Stimulated activated CD4-positive, alpha-beta T cell treated with anti-CD3 and anti-CD28 coated beads, Interleukin-15, amount 100 ng/mL, for 1 hour (primary cell): ENCODE measurements at places on chromosomes 5 and 9.
A peak's percentile ranks its signal among the peaks of the same experiment; 100 is the strongest.

GRCh38 chr5:45578270-45578669, 117.9 kb downstream of the HCN1 start:
- DNase-seq = no peak

GRCh38 chr9:123053046-123053445, 19.6 kb downstream of the GPR21 start:
- no peak for DNase-seq

DNA sequence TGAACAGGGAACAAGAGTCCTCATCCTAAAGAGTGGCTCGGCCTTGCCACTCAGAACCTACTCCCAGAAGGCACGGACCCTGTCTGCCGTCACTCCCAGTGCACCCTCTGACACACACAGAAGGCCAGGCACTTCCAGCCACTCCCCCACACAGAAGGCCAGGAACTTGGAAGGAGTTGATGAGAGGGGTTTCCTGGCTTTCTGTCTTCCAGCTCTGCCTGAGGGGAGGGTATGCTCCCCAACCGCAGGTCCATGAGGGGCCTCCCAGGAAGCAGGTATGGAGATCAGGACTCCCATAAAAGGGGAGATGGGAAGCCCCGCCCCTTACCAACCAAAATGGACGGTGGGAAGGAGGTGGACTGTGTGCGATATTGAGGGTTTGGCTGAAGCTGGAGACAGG, 247.6 kb upstream of the IRX4 start:
- DNase-seq = no peak

GRCh38 chr9:109117856-109118807, 1.6 kb downstream of the TMEM245 start:
- DNase-seq = no peak

DNA sequence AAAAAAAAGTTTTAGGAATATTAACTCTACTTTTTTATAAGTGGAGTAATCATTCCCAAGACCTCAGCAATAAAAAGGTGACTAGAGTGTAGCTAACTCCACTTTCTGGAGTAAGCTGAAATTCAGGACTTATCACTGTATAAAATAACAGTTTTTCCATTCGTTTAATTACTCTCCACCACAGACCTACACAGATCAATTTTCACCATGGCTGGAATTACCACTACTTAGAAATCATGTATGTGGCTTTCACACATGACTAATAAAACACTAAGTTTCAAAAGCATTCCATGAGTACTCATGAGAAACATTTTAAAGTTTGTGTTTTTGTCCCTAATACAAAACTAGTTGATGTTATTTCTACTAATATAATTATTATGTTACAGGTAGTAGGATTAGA, 9.9 kb downstream of the PLPP1 start:
- no peak for DNase-seq

DNA sequence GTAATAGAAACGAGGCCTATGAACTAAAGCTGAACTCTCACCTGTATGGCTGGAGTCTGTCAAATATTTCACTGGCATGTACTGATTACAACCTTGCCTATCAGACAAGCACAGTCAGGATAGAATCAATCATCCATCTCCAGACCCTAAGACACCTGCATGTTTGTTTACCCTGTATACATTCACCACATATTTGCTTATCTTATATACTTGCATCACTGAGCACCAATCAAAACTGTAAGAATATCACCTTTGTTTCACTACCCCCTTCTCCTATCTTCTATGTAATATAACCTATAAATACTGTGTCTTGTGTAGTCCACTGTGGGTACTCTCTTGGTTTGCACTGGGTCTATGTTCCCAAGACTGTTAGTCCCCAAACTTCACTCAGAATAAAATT, 1085.7 kb downstream of the TAF11L14 start:
- no peak for DNase-seq

GRCh38 chr9:89594811-89595550, 9.8 kb upstream of the GADD45G start:
- DNase-seq = no peak

GRCh38 chr5:83090169-83090568, 12.8 kb downstream of the XRCC4 start:
- no peak for DNase-seq

DNA sequence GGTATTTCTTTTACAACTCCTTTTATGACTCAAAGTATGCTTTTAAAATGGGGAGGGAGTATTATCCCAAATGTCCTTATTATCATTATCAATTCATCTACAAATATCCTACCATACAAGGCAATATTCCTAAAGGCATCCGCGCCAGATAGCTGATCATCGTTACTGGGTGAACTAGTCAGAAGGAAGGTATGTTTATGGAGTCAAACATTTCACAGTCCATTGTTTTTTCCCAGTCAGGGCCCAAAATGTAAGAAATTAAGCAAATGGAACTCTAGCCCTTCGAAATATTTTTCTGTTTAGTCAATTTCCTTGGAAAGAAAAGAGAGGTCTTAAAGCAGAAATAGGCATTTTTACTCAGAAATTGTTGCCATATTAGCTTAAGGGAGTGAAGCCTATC, 188.5 kb upstream of the CCNG1 start:
- DNase-seq = no peak

DNA sequence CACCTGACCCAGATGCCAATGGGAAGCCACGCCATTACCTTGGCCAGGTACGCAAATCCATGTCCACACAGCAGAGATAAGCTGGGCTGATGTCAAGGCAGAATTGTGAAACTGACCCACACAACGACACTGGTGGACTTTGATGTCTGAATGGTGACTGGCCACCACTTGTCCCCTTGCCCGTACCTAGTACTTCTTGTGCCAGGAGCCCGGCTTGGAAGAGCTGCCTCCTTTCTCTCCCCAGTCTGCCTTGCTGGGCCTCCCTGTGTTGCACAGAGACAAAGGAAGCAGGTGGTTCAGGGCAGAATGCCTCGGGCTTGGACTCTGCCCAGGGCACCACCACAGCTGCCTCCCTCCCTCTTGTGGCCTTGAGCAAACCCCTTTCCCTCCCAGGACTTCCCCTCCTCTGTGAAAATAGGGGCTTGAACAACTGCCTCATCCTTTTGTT, 23.3 kb downstream of the PTGES2 start:
- DNase-seq = no peak

DNA sequence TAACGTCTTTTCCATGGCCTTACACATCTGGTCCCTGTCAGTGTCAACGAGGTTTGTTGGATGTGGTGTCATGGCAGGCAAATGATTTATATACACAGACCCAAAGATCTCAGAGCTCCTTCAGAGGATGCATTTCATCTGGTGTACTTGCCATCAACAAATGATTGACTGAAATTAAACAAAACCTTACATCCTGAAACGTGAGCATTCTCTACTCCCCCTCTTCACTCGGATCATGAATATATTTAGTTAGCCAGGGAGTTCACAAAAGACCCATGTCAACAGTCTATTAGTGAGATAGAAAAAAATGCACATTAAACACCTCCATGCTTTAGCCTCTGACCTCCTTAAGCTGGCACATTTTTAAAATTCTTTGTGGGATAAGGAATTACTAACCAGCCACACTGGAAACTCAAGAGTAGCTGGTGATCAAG, 215.6 kb downstream of the EFNA5 start:
- DNase-seq = no peak

- DNase-seq = no peak
Observed at GRCh38 chr5:154296525-154297159, 106.1 kb downstream of the GALNT10 start.

GRCh38 chr9:10701906-10702305, 89.1 kb upstream of the PTPRD start:
- no peak for DNase-seq

DNA sequence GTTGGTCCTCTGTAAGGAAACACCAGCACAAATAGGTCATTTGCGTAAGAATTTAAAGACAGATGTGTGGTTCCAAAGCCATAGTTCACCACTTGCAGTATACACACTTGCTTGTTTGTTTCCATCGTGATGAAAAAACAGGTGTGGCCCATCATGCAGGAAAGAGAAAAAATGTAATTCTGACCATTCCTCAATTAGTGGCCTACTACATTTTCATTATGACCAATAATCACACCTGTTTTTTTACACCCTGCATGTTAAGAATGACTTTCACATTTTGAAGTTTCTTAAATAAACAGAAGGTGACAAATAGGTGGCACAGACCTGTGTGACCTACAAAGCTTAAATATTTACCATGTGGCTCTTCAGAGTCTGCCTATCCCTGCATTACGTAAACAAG, 2.2 kb upstream of the ICE1 start:
- no peak for DNase-seq

GRCh38 chr5:123845356-123846100, 333.6 kb downstream of the CSNK1G3 start:
- no peak for DNase-seq

DNA sequence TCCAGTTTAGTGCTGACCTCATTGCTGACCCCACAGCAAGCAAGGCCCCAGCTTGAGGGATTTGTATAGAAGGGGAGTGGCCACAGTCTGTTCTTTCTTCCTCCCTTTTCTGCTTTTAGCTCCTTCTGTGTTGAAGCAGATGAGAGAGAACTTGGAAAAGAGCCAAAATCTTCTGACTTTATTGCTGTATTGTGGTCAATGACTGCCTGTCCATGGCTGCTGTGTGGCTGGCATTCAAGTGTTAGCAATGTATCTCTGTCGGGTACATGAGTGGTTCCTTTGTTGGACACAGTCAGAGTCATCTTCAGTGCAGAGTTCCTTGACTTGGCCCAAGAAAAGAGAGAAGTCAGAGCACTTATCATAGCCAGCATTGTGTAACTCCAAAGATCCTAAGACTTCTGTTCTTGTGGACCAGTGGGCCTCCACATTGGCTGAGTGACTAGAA, 154.1 kb downstream of the LRRC70 start:
- no peak for DNase-seq

DNA sequence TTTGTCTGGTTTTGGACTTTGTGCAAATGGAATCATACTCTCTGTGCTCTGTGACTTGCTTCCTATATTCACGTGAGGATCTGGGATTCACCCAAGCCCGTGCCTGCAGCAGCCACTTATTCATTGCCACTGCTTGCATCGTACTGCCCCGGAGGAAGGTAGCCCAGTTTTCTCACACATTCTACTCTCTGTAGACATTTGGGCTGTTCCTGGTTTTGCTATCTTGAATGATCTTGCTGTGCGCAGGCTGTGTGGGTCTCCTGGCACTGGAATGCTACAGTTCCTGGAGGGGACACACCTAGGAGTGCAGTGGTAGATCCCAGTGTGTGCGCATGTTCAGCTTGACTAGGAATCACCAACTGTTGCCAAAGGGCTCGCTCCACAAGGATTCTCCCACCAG, 99.2 kb upstream of the BOD1 start:
- no peak for DNase-seq

DNA sequence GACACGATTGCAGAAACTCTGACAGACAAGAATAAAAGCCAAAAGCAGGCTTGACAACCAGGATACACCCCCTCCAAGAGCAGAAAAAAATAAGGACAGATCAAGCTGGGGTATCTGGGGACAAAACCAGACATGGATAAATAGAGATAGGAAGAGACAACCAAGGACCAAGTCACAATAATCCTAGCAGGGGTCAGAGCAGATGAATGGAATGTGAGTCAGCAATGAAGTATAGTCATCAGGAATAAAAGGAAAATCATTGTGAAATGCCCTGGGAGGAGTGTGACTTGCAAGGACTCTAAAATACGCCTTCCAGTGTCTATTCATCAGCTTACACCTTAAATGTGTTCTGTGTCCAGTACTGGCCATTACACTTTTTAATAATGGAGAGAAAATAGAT, 206.8 kb downstream of the CAAP1 start:
- DNase-seq = no peak

- no peak for DNase-seq
Observed at GRCh38 chr5:124087752-124088151, 575.8 kb downstream of the CSNK1G3 start.

- peak; percentile 52 for DNase-seq
Observed at GRCh38 chr9:126500600-126501382, 112.9 kb upstream of the LMX1B start.

- DNase-seq = no peak
Observed at GRCh38 chr5:174323878-174324281, 278.4 kb downstream of the NSG2 start.

DNA sequence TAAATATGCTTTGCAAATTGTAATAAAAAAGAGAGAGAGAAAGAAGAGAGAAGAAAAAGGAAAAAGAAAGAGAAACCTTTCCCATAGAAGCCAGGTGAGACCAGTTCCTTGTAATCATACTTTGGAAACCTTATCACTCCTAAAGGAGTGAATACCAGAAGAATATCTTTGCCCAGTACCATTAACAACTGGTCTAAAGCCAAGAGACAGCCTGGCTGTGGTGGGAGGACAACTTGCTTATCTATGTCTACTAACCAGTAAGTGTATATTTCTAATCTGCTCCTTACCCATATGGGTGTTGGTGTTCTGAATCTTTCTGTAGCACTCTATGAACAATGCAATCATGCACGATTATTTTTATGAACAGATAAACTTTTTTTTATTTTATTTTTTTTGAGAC, 10.5 kb upstream of the TXN start:
- no peak for DNase-seq

DNA sequence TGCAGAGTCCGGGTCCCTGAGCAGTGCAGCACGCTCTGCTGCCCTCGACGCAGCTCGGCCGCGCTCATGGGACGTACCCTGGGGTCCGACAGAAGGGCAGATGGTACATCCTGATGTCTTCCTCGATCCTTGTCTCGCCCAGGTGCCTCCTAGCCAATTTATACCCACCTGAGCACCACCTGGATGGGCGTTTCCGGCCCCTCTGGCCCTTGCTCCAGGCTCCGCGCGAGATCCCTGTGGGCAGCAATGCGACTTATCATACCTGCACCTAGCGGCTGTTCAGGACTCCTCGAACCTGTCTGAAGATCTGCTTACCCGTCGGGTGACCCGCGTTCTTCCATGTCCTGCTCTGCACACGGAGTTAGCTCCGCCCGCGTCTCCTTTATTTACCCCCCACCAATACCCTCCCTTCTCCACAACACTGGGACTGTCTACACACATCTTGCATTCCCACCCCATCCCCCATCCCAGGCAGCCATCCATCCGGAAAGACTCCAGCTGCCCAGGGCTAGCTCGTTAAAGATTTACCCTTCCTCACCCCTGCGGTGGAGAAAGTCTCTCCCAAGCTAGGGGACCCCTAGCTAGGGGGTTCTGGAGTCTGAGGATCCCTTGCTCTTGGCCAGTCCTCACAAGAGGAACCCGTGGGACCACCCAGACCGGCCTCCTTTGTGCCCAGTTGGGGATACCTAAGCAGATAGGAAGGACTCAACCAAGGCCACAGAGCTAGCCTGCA, at the start of gene KIF12:
Gene KIF12, minus strand, starts transcription at position 357 of the 733 bp plus-strand sequence. Its CDS starts 16 bp downstream, at position 341.
- DNase-seq = no peak

- no peak for DNase-seq
Observed at GRCh38 chr5:75536147-75536546, 24.5 kb downstream of the POLK start.

GRCh38 chr5:160438316-160439204, 16.9 kb downstream of the PTTG1 start:
- DNase-seq = peak; percentile 16

- DNase-seq = peak; percentile 21
Observed at GRCh38 chr5:68287976-68288706, 72.6 kb downstream of the PIK3R1 start.

- DNase-seq = peak; percentile 43
Observed at GRCh38 chr5:14809369-14810155, 62.0 kb downstream of the ANKH start.

- no peak for DNase-seq
Observed at GRCh38 chr5:73964352-73964865, 338.4 kb downstream of the ARHGEF28 start.

- peak; percentile 80 for DNase-seq
Observed at GRCh38 chr5:175534070-175534932, 55.9 kb downstream of the SFXN1 start.
